ENCODE measurements at places on chromosomes 6 and 20.

DNA sequence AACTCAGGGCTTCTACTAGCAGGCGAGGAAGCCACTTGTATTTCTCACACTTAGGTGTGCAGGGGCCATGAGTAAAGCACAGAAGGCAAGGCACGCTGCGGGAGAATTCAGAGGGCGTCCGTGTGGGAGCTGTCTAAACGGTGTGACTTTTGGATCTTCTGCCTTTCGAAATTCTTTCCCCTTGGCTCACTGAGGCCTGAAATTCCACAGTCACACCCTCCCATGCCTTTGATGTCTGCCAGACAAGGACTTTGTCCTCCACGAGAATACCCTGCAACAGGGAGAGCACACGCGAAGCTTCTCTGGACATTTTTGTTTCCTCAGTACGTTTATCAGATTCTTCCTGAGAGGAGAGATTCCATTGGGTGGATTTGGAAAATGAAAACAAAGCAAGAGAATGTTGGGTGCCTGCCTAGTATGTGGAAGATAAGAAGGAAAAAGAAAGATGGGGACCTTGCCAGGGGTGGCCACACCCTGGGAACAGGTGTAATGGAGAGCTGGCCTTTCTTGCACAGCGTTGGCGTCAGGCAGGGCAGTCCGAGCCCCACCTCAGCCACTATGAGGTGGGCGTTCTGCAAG lies 235.7 kb downstream of the MYLK4 start:
- DNase-seq: no peak

DNA sequence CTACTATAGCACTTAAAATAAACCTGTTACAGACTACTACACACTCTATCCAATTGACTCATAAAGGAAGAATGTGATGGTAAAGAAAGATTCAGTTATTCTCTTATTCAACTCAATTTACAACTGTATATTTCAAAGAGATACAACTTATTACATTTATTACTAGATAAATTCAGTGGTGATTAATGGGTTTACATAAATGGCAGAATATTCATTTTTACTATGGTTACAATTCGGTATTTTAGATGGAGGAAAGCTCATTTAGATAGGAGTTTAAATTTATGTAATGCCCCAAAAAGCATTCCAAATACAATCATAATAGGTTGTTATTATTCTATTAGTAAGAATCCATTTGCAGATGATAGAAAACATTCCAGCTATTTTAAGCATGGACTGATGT lies 439.1 kb upstream of the OPRM1 start:
- no peak for DNase-seq

DNA sequence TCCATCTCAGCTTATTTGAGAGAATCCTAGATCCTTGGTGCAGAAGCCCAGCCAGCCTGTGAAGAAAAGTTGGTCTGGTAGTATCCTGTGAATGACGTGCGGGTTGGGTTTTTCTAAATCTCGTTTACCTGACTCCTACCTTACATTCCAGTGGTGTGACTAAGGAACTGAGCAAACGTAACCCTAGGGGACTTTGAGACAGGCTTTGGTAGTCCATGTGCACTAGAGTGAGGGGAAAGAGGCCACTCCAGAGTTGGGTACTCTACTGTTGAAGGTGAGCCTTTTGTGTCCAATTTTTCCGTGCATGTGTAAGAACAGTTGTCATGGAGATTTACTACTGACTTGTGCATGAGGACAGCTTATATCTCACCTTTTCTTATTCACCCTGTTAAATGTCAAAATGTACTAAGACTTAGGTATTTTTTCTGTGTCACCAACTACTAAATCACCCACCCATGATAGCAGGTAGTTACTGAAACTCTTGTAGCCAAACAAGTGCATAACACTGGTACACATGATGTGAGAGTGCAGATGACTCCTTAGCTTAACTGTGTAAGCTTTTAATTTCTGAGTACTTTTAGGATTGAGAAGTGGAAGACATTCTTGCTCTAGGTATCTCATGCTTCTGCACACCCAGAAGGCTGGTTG lies 26.3 kb upstream of the PLCG1 start:
- no peak for DNase-seq

- no peak for DNase-seq
Observed at GRCh38 chr20:45630371-45630770, 713 bp downstream of the WFDC9 start.

DNA sequence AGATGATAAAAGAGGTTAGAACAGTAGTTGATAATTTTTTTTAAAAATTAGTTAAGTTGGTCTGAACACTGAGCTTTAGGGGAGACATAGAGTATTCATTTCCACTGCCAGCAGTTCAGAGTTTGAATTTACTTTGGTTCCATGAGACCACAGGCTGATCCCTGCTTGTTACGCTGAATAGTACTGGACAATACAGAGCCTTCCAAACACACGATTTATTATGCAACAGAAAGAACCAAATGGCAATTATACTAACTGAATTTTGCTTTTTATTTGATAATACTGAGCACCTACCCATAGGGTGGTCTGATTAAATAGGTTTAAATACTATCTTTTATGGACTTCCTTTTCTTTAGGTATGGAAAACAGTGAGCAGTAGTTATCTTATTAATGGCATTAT lies 111.4 kb downstream of the POPDC3 start:
- no peak for DNase-seq

- DNase-seq: no peak
Observed at GRCh38 chr20:25000268-25000801, 7.8 kb upstream of the APMAP start.

DNA sequence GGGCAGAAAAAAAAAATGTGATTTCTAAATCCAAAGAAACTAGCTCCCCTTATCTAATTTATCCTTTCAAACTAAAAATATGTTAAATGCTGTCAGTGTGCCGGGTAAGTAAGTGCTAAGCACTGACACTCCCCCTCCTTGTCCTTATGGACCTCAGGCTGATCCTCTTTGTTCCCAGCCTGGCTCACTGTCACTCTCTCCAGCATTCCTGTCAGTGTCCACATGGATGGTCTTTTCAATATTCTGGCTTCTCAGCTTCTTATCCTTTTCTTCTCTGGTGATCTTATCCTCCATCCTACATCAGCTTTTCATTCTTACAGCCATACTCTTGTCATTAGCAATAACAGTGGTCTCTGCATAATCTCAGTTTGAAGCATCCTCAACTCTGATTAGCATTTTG lies 55.0 kb downstream of the BCKDHB start:
- DNase-seq: no peak

DNA sequence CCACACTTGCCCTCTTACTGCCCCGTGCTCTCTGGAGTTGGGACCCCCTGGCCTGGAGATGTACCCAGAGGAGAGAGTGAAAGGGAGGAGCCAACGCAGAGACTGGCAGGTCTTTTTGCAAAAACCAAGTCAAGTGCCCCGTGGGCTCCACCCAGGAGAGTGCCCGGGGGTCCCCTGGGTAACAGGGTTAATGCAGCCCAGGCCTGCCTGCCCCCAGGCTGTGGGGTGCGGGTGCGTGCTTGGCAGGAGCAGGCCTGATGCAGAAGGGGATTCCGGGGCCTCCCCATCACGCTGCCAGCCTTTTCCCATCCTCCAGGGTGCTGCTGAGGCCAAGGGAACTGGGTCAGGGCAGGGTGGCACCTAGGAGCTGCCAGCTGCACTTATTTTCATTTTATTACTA lies 184.4 kb downstream of the ERMARD start:
- no peak for DNase-seq

DNA sequence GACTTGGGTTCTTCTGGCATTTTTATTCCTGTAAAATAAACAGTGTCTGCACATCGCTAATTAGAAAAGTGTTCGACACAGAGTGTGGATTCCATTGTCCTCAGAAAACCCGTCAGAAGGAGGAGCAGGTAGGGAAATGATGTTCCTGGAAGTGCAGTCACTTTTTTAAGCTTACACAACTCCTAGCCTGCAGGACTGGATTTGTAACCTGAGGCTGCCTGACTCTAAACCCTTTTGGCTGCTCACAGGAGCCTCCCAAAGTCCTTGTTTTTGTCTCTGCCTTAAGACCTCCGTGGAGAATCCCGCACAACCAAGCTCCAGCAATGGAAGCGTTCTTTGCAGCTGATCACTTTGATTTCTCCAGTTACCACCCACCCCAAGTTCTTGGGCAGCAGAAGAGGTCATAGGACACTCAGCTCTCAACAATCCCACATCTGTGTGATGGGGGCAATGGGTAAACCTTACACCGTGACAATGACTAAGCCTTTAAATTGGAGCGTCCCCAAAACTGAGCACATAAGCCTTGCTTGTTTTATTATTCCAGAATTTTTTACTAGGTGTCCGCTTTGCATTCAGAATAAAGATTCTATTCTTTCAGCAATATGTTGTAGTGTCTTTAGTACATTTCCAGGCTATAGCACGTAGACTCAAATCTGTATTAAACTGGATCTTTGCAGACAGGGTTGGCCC lies 227.9 kb downstream of the TBXT start:
- no peak for DNase-seq

DNA sequence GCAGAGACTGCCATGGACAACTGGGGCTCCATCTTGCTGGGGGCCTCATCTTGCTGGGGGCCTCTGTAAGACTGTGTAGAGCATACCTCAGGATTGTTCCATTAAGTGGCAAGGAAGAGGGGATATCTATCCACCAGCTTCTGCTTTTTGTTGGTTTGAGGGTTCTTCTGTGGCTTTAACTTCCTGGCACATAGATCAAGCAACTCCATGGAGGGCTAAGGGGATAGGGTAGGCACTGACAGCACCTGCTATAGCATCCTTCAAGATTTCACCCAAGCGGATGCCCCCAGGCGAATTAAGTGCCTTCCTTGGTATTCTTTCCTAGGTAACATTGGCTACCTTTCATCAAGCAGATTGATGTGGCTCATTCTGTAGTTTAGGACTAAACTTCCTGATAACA lies 3.8 kb upstream of the LRRN4 start:
- no peak for DNase-seq

DNA sequence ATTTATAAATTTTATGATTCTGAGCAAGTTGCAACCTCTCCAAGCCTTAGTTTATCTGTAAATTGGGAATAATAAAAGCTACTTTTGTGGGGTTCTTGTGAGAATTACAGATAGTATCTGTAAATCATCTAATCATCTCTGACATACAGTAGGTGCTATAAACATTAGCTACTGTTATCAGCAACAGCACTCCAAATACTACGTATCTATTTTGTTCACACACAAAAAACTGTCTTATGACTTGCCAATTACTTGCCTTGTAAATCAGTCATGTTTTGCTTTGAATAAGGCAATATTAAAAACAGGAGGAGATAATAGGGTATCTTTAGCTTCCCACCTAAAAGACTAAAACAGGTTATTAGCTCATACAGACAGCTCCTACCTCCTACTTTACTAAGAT lies 36.7 kb downstream of the DTNBP1 start:
- DNase-seq: no peak

GRCh38 chr6:164106345-164106769 lies 691.8 kb downstream of the QKI start:
- DNase-seq: no peak

DNA sequence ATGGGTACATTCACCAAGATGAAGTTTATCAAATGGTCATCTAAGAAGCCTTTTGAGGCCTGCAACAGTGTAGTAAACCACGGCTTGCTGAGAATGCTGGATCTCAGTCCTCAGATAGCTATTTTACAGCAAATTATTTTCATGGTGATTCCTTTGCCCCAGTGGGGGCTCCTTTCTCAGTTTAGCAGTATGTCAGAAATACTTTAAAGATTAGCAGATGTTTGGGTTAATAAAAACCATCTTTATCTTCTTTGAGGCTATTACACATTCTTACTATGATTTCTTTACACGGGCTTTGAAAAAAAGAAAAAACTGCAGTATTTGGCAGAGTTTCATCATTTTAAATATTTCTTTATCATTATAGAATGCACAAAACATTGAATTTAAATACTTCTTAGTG lies 10.7 kb downstream of the MYLIP start:
- DNase-seq: no peak

DNA sequence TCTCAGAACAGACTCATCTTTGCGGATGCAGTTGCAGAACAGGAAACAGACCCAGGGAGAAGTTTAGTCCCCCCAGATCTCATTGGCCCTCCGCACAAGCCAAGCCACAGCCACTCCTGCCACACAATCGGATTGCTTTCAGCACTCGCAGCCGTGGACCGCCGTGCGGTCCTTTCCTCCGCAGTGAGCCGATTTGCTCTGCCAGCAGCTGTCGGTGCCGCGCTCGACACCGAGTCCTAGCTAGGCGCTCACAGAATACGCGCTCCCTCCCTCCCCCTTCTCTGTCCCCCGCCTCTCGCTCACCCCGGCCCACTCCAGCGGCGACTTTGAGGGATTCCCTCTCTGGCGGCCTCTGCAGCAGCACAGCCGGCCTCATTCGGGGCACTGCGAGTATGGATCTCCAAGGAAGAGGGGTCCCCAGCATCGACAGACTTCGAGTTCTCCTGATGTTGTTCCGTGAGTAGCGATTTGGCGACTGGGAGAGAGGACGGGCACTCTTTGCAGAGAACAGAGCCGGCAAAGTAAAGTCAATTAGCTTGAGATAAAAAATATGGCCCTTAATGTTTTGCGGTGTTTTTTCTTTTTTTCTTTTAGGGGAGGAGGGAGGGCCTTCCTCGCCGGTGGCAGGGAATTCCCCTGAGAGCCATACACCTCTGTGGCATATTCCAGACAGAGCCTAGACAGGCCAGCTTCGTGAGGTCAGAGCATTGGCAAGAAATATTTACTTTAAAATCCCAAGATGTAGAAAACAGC lies at the start of gene LAMP5:
TSS of gene LAMP5 (plus strand) at position 130 of the 753 bp plus-strand sequence. CDS start at position 393, 263 bp downstream.
- no peak for DNase-seq

DNA sequence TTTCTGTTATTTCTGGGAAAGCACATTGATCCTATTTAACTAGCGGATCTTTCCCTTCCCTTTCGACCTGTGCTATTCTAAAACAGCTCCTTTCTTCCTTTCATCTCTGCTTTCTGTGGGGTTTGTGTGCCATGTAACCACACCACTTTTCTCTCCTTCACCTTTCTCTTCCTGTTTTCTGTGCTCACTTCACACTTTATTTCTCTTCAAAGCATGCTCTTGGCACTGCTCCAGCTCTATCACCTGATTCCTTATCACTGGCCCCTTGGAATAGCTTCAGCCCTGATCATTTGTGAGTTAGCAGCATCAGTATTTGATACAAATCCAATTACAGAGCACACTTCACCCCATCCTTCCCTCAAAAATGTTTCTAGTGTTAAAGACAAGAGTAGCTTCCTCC lies 8.1 kb upstream of the METTL24 start:
- DNase-seq: no peak

GRCh38 chr6:100381111-100381510 lies 83.6 kb downstream of the SIM1 start:
- DNase-seq: no peak

GRCh38 chr6:170025935-170026750 lies 264.7 kb downstream of the DLL1 start:
- no peak for DNase-seq

- no peak for DNase-seq
Observed at GRCh38 chr20:47501116-47501481, 588 bp upstream of the NCOA3 start.

- no peak for DNase-seq
Observed at GRCh38 chr6:101728388-101728787, 334.9 kb downstream of the GRIK2 start.

- peak; percentile 54 for DNase-seq
Observed at GRCh38 chr20:46752728-46753127, 43.3 kb downstream of the SLC2A10 start.
